ENCODE measurements at places on chromosomes 6 and 20. TPM values are rescaled to one million over a fixed set of nuclear protein-coding genes. Genes with fewer than 3 reads are reported as not detected.

The FERMT1 gene
- 7.7 TPM for total RNA-seq

The TRERF1 gene
- 2.0 TPM for total RNA-seq

GRCh38 chr6:126531286-126531685, 191.4 kb downstream of the CENPW start:
- no peak for DNase-seq

The C20orf141 gene
- not detected for total RNA-seq

The YIPF3 gene
- 101 TPM for total RNA-seq

The GPSM3 gene
- 3.4 TPM for total RNA-seq

DNA sequence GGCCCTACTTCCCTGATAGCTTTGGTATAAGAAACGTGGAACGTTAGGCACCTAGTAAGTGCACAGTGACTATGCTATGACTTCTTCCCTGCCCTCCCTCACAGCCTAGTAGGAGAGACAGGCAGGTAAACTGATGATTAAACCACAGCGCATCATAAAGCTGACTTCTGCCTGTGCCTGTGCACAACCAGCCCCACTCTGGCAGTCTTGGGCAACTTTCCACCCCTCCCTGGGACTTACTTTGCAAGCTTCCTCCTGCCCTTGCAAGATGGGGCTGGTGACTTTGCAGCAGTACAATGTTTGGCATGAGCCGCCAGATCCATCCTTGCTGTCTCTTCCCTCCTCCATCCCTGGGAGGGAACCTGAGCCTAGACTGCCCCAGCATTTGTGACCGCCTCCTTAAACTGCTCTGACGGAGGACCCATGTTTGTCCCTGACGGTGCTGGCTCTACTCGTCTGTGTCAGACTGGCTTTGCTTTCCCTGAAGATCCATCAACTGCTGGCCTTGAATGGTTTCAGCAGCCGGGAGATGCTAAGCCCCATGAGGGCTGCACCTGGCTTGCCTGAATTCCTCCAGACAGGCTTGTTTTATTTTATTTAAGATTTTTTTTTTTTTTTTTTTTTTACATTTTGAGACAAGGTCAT, 36.1 kb downstream of the EFCAB8 start:
- no peak for DNase-seq

- no peak for DNase-seq
Observed at GRCh38 chr6:137363805-137364138, 130.4 kb downstream of the OLIG3 start.

The HLA-DQA2 gene
- total RNA-seq: not detected

The HLA-F gene
- 59.2 TPM for total RNA-seq

Measured in Caki2 (cell line).